ENCODE measurements at places on chromosomes 4 and X.

DNA sequence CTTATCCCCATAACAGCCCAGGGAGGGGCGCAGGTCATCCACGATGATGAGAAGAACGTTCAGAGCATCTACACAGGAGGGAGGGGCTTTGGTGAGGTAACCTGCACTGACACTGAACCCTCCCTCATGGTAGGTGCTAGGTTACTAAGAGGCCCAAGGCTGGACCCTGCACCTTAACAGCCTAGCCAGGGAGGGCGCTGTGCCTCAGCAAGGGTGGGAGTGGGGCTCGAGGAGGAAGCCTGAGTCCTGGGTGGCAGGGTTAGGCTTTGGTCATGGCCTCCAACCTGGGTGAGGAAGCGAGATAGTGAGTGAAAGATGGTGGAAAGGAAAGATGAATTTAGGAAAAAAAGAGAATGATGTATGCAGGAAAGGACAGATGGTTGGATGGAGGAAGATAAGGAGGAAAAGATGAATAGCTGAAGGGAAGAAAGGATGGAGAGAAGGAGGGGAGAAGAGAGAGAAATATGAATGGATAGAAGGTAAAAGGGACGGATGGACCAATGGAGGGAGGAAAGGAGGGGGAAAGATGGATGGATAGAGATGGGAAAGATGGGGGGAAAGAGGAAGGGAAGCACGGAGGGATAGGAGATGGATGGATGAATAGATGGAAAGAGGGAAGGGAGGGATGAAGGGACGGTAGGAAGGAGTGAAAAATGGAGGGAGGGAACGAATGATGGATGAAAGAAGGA, 736 bp downstream of the IDS start:
- peak; percentile 30 for DNase-seq

DNA sequence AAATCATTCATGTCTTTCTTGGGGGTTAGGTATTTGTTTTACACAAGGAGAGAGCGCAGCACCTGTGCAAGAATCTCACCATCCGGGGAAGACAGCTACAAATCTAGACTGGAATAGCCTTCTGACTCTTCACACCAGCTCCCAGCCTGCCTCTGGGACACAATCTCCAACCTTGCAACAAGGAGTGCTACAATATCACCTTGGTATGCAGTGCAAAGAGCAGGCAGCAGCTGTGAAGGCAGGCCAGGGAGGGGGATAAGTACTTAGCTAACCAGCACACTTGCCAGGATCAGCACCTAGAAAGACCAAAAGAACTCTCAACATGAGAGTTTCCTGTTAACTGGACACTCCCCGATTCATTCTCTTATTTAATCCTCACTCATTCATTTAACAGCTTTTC, 235.3 kb downstream of the AR start:
- no peak for DNase-seq

- DNase-seq, result no peak
Observed at GRCh38 chrX:41332408-41333002, 1.5 kb upstream of the DDX3X start.

DNA sequence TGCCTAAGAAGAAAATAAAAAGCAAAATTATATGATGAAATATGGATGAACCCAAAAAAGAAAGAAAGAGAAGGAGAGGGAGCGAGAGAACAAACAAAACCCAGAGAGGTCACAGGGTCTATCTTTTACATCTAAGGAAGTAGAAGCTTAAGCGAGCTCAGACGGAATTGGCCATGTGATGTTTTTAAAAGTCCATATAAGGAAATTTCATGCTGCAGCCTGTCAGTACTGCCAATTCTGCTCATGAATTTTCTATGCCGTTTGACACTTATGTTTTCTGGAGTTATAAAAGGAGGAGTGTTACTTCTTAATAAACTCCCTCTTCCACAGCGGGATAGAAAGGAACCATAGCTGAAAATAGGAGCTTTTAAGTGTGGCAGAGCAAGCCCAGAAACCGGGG, 32.9 kb upstream of the DCX start:
- no peak for DNase-seq

DNA sequence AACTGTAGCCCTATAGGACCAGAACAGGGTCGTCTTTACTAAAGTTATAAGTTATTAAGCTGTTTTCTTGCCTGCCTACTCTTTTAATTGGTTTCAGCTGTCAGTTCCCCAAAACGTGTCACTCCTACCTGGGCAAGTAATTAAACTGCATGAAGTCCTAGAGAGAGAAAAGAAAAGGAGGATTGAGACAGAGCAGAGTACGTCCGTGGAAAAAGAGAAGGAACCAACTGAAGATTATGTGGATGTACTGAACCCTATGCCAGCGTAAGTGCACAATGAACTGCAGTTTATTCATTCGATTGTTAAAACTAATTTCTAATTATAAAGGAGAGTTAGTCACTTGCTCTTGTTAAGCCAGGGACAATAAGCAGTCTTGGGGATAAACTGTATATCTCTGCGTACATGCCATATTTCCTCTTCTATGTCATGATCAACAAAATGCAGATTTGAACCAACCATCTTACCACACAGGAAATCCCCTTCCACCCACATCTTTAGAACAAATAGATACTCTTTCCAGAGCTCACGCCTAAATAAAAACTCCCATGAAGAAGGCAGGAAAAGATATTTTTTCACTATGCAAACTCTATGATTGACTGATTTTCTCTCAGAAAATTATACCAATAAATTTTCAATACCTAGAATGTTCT, 22.8 kb downstream of the STAP1 start:
- DNase-seq, result no peak

DNA sequence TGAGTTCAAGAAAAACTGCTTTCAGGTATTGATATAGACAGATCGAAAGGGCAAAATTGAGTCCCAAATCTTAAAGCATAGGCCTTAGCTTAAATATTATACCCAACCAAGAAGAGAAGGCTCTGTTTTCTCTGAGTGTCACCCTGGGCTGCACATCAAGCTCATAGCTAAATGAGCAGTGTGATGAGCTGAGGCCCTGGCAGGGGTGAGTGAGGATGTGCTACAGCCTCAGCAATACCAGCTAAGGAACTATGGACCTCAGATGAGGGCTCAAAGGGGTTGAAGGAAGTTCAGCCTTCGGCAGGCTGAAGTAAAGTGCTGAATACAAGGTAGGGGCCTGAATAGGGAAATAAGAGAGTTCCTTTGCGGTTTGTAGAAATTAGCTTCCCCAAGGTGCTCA, 79.3 kb downstream of the FAM114A1 start:
- DNase-seq, result no peak

DNA sequence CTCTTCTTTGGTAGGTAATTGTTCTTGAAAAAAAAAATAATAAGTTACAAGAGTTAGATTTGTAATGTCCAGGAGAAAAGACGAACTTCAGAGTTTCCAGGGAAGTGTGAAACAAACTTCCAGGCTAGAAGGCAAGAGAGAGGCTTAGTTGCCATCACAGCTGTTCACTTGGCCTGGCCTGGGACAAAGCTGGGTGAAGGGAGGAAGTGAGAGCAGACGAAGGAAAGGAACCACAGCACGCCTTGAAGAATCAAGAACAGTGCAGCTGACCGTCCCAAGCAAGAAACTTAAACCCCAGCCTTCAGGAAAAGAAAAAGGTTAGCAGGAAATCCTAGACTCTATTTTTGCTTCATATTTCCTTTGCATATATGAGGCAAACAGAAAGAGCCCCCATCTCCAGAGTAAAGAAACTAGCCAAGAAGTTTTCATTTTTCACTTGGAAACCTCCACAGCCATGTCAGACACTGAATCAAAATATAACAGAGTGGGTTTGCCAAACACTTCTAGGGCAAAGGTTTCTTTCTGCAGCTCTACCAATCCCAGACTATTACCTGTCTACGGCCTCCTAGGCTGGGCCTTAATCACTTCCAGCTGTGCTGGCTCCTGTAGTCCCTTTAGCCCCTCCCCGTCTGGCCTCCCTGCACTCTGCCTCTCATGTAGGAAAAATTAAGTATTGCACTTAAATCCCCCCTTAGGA, 209.6 kb downstream of the SPATA18 start:
- no peak for DNase-seq

DNA sequence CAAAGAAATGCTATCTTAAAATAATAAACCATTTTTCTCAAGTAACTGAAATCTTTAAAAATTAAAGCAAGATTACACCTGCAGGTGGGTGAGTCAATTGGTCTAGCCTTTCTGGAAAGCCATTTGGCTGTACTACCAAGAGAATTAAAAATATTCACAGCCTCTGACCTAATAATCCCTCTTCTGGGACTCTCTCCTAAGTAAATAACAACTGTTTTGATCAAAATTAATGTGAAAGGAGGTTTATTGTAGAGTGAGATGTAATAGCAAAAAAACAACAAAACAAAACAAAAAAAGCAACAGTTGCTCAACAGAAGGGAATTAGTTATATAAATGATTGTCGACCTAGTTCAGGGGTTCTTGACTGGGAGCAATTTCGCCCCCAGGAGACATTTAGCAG, 89.0 kb downstream of the GEMIN8 start:
- no peak for DNase-seq

GRCh38 chrX:115957862-115958490, 212.6 kb upstream of the AGTR2 start:
- no peak for DNase-seq

- no peak for DNase-seq
Observed at GRCh38 chr4:15906020-15906443, 32.5 kb downstream of the FGFBP1 start.

GRCh38 chr4:3414421-3415279, 27.1 kb upstream of the HGFAC start:
- DNase-seq, result no peak

- DNase-seq, result no peak
Observed at GRCh38 chr4:181140037-181140603, 1103.1 kb upstream of the TENM3 start.

Measured in activated CD8-positive, alpha-beta memory T cell treated with anti-CD3 and anti-CD28 coated beads for 4 hours (primary cell).